ENCODE measurements at places on chromosomes 13 and 19. TPM values are rescaled to one million over a fixed set of nuclear protein-coding genes. Genes with fewer than 3 reads are reported as not detected.

FUT2 gene
- total RNA-seq, result not detected

CAPS gene
- total RNA-seq, result 2.6 TPM

SLC15A1 gene
- total RNA-seq, result not detected

LGALS7B gene
- total RNA-seq, result not detected

TRPC4 gene
- not detected for total RNA-seq

PRX gene
- total RNA-seq, result 0.84 TPM

STARD13 gene
- 0.23 TPM for total RNA-seq

ZNF414 gene
- 21.2 TPM for total RNA-seq

DNA sequence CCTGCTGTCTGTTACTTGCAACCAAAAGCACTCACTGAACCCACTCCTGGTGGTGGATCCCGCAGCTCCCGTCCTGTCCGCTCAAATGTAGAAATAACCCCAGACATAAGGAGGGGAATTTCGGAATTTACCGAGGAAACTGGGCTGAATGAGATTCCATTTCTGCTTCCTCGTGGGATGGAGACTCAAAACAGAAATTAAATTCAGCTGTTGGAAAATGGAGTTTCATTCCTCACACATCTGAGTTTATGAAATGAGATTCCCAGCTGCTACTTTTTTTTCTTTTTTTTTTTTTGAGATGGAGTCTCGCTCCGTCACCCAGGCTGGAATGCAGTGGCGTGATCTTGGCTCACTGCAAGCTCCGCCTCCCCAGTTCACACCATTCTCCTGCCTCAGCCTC, 44.3 kb downstream of the COLGALT1 start:
- no peaks in the 10 kb centered on the region for H3K36me3 ChIP-seq
- H3K4me1 ChIP-seq, result no peaks in the 10 kb centered on the region
- no peak overlapping the region for H3K4me3 ChIP-seq
- H3K27me3 ChIP-seq, result peaks cover 38% of the 10 kb centered on the region
- DNase-seq, result no peak

DNA sequence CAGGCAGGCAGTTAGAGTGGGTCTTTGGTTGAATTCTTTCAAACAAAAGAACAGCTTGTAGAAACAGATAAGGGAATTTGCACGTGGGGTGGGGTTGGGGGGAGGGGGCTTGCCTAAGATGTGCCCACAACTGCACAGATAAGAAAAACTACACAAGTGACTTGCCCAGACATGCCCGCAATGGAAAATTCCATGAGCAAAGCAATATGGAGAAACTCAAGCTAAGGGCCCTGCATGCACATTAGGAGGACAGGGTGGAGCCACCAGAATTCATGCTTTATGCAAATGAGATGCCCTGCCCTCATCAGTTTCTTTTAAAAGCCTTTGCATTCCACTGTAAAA, 755.6 kb upstream of the MIR17HG start:
- no peak overlapping the region for H3K4me3 ChIP-seq
- H3K27me3 ChIP-seq, result no peaks in the 10 kb centered on the region
- DNase-seq, result no peak
- no peaks in the 10 kb centered on the region for H3K36me3 ChIP-seq
- no peak overlapping the region for H3K27ac ChIP-seq

DNA sequence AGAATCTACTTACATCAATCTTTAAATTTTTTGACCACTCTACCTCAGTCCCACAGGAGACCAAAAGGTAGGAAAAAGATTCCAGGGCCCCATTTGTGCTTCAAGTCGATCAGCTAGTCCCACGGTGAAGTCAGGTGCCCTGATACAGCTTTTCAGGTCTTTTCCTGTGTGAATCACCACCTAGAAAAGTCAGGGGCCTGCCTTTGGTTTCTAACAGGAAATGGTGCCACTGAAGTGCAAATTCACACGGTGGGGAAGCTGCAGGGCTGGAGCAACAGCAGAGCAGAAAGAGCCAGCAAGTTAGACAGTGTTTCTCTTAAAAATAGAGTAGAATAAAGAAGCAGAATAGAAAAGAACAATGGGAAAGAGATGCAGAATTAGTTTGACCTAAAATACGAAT, 107.5 kb downstream of the KLF12 start:
- no peaks in the 10 kb centered on the region for H3K27me3 ChIP-seq
- H3K4me3 ChIP-seq, result peak overlapping the region; percentile 83
- H3K36me3 ChIP-seq, result peaks cover 30% of the 10 kb centered on the region
- peaks cover 68% of the 10 kb centered on the region for H3K4me1 ChIP-seq
- H3K27ac ChIP-seq, result peak overlapping the region; percentile 88
- peak; percentile 63 for DNase-seq

DNA sequence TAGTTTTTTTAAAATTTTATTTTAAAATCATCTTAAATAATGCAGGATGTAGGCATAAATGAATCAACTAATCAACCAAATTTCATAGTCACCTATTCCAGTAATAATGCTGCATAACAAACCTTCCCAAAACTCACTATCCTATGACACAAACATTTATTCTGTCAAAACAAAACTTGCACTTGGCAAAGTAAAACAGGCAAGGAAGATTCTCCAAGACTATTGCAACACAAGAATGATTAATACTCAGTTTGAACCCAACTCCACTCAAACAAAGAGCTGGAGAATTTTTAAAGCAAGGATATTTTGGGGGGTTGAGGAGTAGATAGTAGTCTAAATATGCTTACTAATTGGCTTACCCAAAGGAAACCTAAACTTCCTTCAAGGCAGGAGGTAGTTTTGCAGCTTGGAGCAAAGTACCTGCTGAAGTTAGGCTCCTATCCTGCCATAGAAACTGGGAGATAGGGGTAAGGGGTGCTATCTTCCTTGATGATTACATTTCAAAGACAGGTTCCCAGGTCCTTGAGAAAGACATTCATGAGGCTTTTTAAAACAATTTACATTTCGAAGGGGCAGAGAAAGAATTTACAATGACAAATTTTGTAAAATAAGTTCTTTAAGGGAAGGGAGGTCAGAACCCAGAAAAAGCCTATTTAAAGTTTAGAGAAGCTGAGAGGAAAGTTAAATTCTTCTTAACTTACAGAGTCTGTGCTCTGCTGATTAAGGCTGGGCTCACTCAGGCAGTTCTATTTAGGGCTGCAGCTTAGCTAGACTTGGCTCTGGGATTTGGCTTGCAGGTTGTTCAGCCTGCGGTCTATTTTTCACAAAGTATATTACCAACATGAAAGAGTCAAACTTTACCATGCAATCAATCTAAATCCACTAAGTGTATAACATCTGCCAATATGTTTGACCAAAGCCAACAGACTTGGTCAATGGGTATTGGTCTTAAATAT, 549.0 kb downstream of the KCTD12 start:
- H3K36me3 ChIP-seq, result no peaks in the 10 kb centered on the region
- H3K27ac ChIP-seq, result no peak overlapping the region
- peaks cover 4% of the 10 kb centered on the region for H3K27me3 ChIP-seq
- no peak overlapping the region for H3K4me3 ChIP-seq

- H3K4me3 ChIP-seq, result no peak overlapping the region
- peaks cover 25% of the 10 kb centered on the region for H3K4me1 ChIP-seq
- H3K36me3 ChIP-seq, result peaks cover 8% of the 10 kb centered on the region
- H3K27ac ChIP-seq, result no peak overlapping the region
Observed at GRCh38 chr19:1015782-1016646, 4.9 kb downstream of the TMEM259 start.

DNA sequence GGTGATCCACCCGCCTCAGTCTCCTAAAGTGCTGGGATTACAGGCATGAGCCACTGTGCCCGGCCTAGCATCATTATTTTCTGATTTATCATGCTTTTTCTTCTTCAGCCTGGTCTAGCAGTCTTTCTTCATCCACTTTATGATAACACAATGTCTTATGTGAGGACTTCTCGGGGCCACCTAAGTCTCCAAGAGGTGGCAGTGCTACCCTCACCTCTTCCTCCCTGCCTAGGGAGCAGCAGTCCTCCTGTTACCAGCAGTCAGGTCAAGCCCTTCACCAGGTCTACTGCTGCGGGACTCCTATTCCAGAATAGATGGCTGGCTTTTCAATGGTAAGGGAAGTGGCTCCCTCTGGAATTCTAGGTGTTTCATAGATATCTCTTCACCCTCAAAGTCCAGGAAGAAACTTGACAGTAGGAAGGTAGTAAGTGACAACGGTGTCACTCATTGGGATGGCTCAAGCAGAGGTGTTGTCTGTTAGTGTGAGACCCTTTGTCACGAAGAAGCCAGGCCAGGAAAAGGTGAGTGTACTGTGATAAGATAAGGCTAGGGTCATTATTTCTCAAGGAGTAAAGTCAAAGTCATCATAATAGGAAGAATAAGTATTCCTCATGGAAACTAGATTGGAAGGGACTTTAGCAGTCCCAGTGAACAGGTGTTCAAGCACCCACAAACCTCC, 164.0 kb downstream of the KLF5 start:
- no peaks in the 10 kb centered on the region for H3K27me3 ChIP-seq
- no peaks in the 10 kb centered on the region for H3K36me3 ChIP-seq
- H3K27ac ChIP-seq, result peak overlapping the region; percentile 26
- H3K4me3 ChIP-seq, result no peak overlapping the region

- no peak overlapping the region for H3K4me3 ChIP-seq
- H3K27me3 ChIP-seq, result no peaks in the 10 kb centered on the region
- no peak for DNase-seq
- H3K27ac ChIP-seq, result no peak overlapping the region
- peaks cover 3% of the 10 kb centered on the region for H3K4me1 ChIP-seq
Observed at GRCh38 chr13:32687275-32687674, 101.0 kb downstream of the PDS5B start.

- H3K36me3 ChIP-seq, result peaks cover 10% of the 10 kb centered on the region
- H3K27ac ChIP-seq, result no peak overlapping the region
- no peaks in the 10 kb centered on the region for H3K27me3 ChIP-seq
- peaks cover 23% of the 10 kb centered on the region for H3K4me1 ChIP-seq
- peak; percentile 48 for DNase-seq
Observed at GRCh38 chr19:51098365-51099046, 9.7 kb downstream of the CTU1 start.

DNA sequence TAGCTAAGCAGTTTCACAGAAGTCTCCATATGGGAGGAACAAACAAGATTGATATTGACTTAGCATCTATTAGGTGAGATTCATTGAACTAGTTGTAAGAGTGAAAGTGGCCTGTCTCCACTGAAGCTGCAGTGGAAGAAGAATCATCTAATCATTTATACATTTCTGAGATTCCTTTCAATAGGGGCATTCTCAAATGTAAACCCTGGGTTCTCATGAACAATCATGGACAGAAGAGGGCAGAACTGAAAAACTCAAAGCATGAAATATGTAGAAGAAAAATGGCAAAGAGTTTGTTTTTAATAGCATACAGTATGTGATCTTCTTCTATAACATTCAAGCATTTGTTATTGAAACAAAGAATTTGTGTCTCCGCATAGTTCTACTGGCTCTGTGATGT, 17.6 kb upstream of the POSTN start:
- no peak overlapping the region for H3K4me3 ChIP-seq
- no peaks in the 10 kb centered on the region for H3K36me3 ChIP-seq

- H3K27me3 ChIP-seq, result no peaks in the 10 kb centered on the region
- no peaks in the 10 kb centered on the region for H3K36me3 ChIP-seq
- no peaks in the 10 kb centered on the region for H3K4me1 ChIP-seq
- no peak overlapping the region for H3K4me3 ChIP-seq
Observed at GRCh38 chr13:54394085-54394700, 1365.6 kb downstream of the OLFM4 start.

DNA sequence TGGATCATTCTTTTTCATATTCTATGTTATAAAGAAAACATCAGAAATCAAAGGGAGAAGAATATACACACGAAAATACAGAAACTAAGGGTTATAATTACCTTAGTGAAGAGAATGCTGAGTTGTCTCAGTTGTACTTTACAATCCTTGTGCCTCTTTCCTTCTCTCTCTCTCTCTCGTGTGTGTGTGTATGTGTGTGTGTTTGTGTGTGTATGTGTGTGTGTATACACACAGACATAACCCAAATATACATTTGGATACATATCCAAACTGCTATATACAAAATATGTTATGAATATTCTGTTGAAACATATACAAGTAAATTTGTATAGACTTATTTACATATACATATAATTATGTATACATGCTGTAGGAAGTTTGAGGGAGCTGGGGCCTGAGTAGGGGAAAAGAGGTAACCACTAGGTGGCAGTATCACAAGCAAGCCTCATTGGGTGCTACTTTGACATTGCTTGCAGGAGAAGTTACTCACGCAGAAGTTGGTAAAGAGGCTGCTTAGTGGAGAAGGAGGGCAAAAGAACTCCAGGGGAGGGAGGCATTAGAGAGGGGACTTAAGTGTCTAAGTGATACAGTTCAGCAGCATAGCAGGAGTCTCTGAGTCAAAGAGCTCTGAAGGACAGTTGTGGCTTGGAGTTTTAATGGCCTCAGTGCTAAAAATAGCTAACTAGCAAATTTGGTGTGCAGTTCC, 465.1 kb upstream of the PCDH20 start:
- H3K36me3 ChIP-seq, result no peaks in the 10 kb centered on the region
- H3K27ac ChIP-seq, result no peak overlapping the region
- DNase-seq, result no peak
- no peaks in the 10 kb centered on the region for H3K27me3 ChIP-seq
- H3K4me3 ChIP-seq, result no peak overlapping the region

DNA sequence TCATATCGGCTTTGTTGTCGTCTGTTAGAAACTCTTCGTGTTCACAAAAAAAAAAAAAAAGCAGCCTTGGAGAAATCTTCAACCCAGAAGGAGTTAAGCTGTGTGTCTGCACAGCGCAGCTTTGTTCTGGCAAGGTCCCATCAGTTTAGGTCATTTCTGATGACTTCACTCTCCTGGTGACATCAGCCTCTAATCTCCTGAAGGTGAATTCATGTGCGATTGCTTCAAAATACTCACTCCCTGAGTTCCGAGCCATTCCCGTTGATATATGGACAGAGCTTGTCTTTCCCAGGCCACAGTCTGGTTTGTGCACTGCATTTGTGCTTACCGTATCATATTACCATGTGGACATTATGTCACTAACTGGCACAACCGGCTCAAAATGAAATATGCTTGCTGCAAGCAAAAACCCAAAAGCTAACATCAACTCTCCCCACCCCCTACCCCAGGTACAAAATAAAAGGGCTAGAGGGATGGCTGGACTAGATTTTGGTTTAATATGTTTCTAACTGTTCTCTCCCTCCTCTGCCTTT, 342.4 kb downstream of the KCNRG start:
- H3K27ac ChIP-seq, result no peak overlapping the region
- H3K4me1 ChIP-seq, result peaks cover 30% of the 10 kb centered on the region
- no peaks in the 10 kb centered on the region for H3K27me3 ChIP-seq
- no peak overlapping the region for H3K4me3 ChIP-seq
- no peaks in the 10 kb centered on the region for H3K36me3 ChIP-seq
- DNase-seq, result no peak

- DNase-seq, result no peak
- H3K27me3 ChIP-seq, result no peaks in the 10 kb centered on the region
- H3K27ac ChIP-seq, result no peak overlapping the region
- peaks cover 2% of the 10 kb centered on the region for H3K36me3 ChIP-seq
- H3K4me3 ChIP-seq, result no peak overlapping the region
Observed at GRCh38 chr13:32432856-32433255, 4.9 kb upstream of the N4BP2L1 start.

- H3K36me3 ChIP-seq, result no peaks in the 10 kb centered on the region
- peaks cover 20% of the 10 kb centered on the region for H3K27me3 ChIP-seq
- H3K4me3 ChIP-seq, result no peak overlapping the region
- no peaks in the 10 kb centered on the region for H3K4me1 ChIP-seq
- no peak for DNase-seq
Observed at GRCh38 chr13:102960959-102961358, 105.3 kb downstream of the SLC10A2 start.

- H3K4me1 ChIP-seq, result peaks cover 3% of the 10 kb centered on the region
- no peak for DNase-seq
- no peaks in the 10 kb centered on the region for H3K36me3 ChIP-seq
- H3K27me3 ChIP-seq, result no peaks in the 10 kb centered on the region
Observed at GRCh38 chr19:35943321-35944301, 7.4 kb downstream of the LRFN3 start.

Measured in activated naive CD8-positive, alpha-beta T cell treated with anti-CD3 and anti-CD28 coated beads for 36 hours (primary cell).